ENCODE measurements at places on chromosomes 6 and 20.

DNA sequence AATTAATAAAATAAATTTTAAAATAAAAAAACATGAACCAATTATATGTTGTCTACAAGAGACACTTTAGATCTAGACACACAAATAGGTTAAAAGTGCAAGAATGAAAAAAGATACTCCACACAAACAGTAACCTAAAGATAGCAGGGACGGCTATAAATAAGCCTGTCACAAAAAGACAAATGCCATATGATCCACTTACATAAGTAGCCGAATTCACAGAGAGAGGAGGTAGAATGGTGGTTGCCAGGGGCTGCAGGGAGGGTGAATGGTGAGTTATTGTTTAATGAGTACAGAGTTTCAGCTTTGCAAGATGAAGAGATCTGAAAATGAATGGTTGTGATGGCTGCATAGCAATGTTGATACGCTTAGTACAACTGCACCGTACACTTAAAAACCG, 32.7 kb downstream of the KATNA1 start:
- DNase-seq, result no peak

DNA sequence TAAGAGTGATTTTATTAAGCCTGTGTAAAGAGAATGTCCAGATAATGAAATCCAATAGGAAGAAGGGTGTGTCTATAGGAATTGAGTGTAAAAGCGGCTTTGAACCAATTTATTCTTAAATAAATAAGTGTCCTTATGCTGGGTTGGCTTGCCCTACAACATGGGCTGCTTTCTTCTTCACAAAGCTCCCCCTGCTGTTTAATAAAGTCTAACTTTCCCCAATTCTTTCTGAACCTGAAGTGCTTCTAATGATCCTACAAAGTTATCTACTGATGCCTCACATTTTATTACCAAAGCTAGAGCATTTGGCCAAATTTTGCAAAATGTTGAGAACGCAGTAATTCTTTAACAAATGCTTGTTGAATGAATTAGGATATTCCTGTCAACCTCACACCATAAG, 36.3 kb upstream of the SIRT5 start:
- peak; percentile 51 for DNase-seq

DNA sequence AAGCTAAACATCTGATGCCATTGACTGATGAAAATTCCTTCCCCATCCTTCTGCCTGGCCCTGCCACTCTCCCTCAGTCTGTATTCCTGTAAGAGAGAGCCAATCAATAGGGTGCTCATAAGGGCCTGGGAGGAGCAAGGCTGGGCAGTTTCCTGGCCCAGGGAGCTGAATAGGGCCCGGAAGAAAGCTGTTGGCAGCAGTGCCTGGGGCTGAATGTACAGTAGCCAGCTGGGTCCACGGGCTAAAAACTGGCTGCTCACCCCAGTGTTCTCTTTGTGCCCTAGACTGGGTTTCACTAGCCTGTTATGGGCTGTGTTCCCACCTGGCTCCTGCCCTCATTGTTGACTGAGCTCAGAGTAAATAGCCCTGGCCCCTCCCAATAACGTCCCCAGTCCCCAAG, 1.7 kb upstream of the WFDC2 start:
- DNase-seq, result no peak

GRCh38 chr20:2169456-2170088, 67.9 kb downstream of the STK35 start:
- DNase-seq, result no peak

GRCh38 chr6:87723170-87724078, 21.4 kb upstream of the AKIRIN2 start:
- peak; percentile 97 for DNase-seq

DNA sequence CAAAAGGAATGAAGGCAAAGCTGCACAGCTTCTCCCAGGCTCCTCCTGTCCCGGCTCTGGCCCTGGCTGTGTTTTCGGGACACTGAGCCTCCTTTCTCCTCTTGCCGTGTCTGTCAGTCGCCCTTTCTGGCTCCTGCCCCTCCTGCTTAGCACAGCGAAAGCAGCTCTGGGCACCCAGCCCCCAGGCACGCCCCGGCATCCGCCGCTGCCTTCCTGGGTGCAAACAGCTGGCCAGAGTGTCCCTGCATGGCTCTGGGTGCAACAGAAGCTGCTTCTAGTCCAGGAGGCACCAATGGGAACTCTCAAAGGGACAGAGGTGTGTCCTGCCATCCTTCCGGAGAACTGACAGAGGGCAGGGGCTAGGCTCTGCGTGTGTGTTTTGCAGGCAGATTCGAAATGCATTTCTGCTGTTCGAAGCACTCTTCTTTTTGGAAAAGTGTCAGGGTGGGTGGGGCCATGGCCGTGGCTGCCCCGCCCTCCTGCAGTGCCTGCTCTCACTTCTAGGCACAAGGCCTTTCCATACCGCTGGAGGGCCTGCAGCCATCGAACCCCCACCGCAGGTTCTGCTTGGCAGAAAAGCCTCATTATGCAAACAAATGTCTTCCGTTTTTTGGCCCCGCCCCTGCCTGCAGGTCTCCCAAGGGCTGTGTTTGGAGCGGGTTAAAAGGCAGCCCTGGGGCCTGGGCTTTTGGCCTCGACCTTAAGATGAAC, 15.5 kb downstream of the COL9A3 start:
- DNase-seq, result no peak

GRCh38 chr20:63980317-63980805, 571 bp upstream of the PRPF6 start:
- DNase-seq, result no peak

- DNase-seq, result no peak
Observed at GRCh38 chr6:2063547-2063946, 181.9 kb downstream of the GMDS start.

GRCh38 chr6:130143709-130144108, 79.0 kb downstream of the SAMD3 start:
- DNase-seq, result peak; percentile 28

- no peak for DNase-seq
Observed at GRCh38 chr6:118206221-118206620, 299.2 kb downstream of the SLC35F1 start.

- DNase-seq, result no peak
Observed at GRCh38 chr6:9272671-9273070, 837.3 kb upstream of the SLC35B3 start.

GRCh38 chr6:14953836-14954235, 292.0 kb upstream of the JARID2 start:
- DNase-seq, result no peak
